ENCODE measurements at places on chromosomes 11 and 22.

DNA sequence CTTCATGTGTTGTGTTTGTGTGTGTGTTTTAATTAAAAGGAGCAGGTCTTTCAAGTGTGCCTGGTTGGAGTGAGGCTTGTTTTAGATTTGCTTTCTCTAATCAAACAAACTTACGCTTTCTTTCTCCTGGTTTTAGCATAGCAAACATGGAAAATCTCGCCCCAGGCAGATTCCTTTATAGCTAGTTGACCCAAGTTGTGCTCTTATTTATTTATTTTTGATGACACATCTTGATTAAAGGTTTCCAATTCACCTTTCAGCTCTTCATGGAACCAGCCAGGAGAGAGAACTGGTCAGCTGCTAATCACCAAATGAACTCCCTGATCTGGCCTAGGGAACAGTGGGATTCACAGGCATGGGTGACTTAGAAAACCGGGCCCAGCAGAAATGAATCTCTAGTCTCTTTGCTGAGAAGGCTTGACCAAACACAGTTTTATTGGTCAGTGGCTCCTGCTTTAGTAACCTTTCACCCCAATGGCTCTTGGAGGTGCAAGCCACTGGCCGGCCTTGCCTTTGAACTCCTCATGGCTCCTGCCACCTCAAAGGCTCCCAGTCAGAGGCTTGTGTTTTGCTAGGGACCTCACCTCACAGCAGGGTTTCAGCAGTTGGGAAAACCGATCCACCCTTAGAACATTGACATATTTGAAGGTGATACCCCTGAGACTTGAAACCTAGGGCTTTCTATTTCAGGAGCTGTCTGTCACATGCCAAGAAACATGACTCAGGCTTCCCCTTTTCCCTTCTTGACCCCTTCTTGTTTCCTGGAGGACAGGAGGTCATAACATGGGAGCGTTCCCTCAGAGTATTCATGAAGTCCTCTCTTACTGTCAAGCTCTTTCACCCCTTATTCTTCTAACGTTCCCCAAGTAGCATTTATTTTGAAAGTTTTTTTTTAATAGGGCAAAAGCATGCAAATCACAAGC, 48.8 kb downstream of the EXT2 start:
- DNase-seq: no peak

- DNase-seq: no peak
Observed at GRCh38 chr11:72581067-72581466, 93.2 kb downstream of the PDE2A start.

GRCh38 chr11:66885950-66886440, 29.1 kb downstream of the LRFN4 start:
- DNase-seq: no peak

DNA sequence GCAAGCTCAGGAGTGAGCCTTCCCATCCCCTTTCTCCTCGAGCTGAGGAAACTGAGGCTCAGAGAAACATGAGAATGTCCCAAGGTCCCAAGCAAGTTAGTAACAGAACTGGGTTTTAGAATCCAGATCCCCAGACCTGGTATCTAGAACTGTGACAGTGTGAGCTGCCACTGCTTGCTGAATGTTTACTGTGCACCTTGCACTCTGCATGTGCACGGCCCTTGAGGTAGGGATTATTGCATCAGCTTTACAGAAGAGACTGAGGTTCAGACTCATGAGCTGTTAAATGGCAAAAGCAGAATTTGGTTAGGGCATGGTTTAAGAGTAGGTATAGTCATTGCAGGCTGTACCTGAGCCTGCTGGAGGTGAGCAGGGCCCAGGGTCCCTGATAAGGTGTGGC, 3.8 kb upstream of the MPPED1 start:
- no peak for DNase-seq

GRCh38 chr22:44669561-44669976, 32.4 kb upstream of the PRR5 start:
- no peak for DNase-seq

- no peak for DNase-seq
Observed at GRCh38 chr11:78200061-78200460, 11.3 kb downstream of the USP35 start.

- DNase-seq: no peak
Observed at GRCh38 chr11:122031813-122032212, 84.2 kb downstream of the BLID start.

Data from stimulated activated CD4-positive, alpha-beta T cell treated with anti-CD3 and anti-CD28 coated beads, TNF-alpha, amount 100 ng/mL, for 48 hours (primary cell).